ENCODE measurements at places on chromosomes 6 and 20.

- DNase-seq = no peak
Observed at GRCh38 chr6:114747995-114748625, 405.3 kb upstream of the HS3ST5 start.

GRCh38 chr20:43996240-43996930 lies 81.7 kb downstream of the TOX2 start:
- DNase-seq = no peak

- no peak for DNase-seq
Observed at GRCh38 chr6:11903645-11904044, 108.5 kb upstream of the HIVEP1 start.

GRCh38 chr20:8152183-8152582 lies 20.1 kb downstream of the PLCB1 start:
- no peak for DNase-seq

GRCh38 chr6:86973088-86973487 lies 35.8 kb downstream of the HTR1E start:
- DNase-seq = no peak

Data from COR-L47 (cell line).